Epithelial cell of prostate (primary cell): ENCODE measurements at places on chromosomes 11 and 22.

DNA sequence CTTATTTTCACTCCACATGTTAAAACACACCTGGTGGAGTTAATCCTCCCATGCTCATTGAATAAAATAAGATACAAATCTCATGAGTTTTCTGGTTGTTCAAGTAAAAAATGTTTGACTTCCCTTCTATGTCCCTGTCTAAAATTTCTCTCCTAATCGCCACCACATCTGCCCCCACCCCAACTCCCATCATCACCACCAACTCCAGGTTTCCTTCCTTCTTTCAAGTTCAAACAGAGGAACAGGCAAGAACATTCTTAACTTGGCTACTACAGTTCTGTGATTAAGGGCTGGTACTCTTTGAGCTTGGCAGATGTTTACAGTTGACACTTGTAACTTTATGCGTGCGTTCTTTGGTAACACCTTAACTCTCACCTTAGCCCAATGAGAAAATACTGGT is 9.1 kb upstream of the PSMA1 start:
- no peak for DNase-seq

GRCh38 chr11:40168414-40168813 is 1291.0 kb downstream of the LRRC4C start:
- DNase-seq, result no peak

- no peak for DNase-seq
These were observed 32.4 kb downstream of the ZC3H12C start for GRCh38 chr11:110125632-110126031.

DNA sequence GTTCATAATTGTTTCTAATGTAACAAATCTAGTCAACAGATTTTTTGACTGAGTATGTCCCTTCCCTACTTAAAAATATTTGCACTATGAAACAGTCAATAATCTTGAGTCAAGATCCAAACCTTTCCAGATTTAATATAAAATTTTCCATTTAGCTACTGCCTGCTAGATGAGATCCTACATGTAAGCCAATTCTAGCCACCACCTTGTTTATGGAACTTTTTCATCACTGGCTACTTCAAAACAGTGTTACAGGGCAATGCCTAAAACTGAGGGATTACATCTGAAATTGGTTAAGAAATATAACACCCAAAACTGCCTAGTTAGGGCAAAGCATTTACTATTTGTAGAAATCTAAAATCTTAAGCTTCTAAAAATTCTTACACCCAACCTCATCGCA is 10.5 kb upstream of the FUT4 start:
- no peak for DNase-seq

GRCh38 chr11:26608507-26609146 is 36.6 kb upstream of the MUC15 start:
- DNase-seq, result no peak

DNA sequence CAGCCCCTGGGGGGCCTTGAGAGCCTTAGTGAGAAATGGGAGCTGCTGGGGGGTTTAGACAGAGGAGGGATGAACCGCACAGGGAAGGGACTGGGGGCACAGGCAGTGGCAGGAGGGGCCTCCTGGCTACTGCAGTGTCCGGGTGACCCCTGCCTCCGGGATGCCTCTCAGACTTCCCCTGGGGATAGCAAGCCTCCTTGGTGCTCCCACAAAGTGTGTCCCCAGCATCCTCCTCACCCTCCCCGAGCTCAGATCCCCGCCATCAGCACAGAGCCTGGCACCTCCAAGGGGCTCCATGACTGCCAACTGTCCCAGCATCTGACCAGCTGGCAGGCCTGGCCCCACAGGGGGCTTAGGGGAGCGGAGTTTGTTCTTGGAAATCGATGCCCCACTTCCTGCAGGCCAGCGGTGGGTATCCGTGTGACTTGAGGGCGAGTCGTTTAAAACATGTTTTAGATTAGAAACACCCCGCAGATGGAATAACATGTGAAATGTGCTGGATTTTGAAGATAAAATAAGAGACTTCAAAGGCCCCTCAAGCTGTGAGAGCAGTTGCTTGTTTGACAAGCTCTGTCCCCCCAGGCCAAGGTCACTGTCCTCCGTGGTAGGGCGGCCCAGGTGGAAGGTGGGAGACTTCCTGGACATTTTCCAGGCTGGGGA is 13.5 kb upstream of the FLRT1 start:
- no peak for DNase-seq

DNA sequence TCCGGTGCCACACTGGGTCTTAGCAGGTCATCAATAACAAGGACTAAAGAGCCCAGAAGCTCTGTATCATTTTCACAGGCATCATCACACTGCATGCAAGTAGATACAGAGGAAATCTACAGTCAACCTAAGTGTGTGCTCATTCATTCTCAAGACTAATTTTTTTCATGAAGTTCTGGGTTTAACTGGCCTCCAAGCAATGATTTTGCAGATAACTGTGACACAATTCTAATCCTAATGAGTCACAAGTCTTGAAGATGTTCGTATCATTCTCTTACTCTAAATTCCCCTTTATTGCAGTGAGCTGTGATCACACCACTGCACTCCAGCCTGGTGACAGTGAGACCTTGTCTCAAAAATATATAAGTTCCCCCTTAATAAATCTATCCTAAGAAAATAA is 2.5 kb downstream of the OR52W1 start:
- no peak for DNase-seq

DNA sequence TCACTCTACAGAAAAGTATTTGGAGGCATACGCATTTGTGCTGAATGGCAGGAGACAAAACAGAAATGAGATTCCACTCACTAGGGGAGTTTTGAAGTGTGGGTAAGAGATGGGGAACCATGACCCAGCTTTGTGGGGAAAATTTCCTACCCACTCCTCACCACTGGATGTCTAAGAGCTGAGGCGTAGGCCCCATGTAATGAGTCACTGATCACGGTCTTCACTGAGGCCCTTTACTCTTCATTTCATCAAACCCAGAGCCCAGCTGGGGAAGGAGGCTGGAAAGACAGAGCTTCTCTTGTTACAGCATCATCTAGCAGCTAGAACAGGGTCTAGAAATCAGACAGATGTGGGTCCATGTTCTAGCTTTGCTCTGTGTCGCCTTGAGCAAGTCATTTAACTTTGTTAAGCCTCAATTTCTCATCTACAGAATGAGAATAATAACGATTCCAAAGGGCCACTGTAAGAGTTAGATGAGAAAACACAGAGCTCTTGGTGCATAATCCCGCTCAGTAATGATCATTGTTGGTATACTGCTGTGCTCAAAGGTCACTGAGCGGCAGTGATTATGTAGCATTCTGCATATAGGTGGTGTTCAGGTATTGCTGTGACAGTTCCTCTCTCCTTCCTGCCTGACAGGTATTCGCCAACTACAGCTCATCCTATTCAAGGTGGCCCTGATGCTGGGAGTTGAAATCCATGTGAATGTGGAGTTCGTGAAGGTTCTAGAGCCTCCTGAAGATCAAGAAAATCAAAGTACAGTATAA is 97.2 kb downstream of the MICAL2 start:
- DNase-seq, result no peak

DNA sequence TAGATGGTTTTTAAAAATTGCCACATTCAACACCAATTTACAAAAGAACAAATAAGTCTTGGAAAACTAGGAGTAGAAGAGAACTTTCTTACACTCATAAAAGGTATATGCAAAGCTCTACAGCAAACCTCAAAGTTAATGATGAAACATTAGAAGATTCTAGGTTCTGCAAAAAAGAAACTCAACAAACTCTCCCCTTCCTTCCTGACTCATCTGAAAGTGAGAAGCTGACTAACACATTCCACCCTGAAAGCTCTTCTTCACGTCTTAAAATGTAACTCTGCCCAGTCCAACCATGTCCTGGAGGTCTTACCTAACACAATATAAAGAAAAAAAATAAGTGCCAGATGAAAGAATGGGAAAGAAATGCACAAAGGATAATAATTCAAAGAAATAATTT is 218.9 kb upstream of the ISX start:
- DNase-seq, result no peak

DNA sequence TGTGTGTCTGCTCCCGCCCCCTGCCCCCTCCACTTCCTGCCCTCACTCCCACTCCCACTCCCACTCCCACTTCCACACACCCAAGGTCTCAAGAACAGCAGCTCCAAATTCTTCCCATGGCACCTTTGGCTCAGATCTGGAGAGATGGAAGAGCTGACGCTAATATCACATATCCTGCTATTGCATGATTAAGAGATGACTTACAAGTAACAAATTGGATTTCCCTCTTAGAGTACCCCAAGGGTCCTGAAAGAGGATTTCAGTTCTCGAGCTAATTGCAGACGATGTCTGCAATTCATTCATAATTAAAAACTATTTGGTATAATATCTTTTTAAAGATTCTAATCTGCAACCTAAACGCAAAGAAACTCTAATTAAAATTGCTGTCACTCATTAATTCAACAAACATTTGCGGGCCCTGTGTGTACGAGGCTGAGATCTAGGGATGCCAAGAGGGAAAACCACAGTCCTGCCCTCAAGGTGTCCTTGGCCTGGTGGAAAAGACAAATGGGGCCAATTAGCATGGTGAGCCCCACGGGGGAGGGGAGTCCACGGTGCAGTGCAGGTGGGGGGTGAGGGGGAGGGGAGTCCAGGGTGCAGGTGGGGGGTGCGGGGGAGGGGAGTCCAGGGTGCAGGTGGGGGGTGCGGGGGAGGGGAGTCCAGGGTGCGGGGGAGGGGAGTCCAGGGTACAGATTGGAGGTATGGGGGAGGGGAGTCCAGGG is 50.3 kb downstream of the CELSR1 start:
- DNase-seq, result no peak
